Effector memory CD8-positive, alpha-beta T cell (primary cell): ENCODE measurements at places on chromosomes 7 and 10.

DNA sequence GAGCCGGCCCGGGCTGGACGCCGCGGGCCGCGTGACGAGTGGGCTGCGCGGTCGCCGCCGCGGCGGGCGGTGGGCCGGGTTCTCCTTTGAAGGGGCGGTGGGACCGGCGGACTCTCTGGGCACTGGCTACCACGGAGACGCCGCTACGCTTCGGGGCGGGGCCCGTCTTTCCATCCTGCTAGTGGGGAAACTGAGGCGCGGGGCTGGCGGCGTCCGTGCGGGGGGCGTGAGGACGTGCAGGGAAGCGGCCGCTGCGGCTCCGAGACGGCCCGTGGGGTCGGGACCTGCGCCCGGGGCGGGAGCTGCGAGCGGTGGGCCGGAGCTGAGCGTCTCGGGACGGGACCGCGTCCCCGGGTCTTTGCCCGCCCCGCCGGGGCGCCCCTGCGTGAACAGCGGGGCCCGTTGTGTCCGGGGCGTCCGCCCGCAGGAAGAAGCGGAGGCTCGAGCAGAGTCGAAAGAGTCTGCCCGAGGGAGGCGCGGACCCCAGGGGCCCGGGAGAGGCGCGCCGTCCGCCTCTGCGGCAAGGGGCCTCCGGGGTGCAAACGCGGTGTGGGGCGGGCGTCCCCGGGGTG, 548 bp upstream of the BNIP3 start:
- DNase-seq: no peak

DNA sequence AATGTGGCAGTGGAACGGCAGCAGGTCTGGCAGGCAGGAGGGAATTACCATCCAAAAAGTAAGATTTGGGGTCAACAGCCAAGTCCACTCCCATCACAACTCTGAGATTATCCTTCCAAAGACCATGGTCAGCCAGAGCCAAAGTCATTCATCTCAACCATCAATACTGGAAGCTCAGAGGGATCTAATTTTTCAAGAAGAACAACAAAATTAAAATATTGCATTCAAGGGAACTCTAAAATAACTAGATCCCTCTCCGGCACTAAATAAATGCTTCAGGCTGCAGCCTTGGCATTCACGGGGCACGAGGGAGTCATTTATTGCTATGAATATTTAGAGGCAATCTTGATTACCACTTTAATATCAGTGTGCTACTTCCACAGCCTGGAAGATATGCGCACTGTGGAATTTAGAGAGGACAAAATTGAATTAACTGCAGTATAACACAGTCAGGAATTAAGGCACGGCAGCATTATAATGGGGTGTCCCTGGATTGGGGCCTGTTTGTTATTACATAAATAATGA, 102.0 kb downstream of the ADAM12 start:
- DNase-seq: no peak

GRCh38 chr7:23065974-23066373, 39.6 kb upstream of the KLHL7 start:
- no peak for DNase-seq

GRCh38 chr10:59175538-59176240, 754 bp upstream of the PHYHIPL start:
- DNase-seq: no peak

DNA sequence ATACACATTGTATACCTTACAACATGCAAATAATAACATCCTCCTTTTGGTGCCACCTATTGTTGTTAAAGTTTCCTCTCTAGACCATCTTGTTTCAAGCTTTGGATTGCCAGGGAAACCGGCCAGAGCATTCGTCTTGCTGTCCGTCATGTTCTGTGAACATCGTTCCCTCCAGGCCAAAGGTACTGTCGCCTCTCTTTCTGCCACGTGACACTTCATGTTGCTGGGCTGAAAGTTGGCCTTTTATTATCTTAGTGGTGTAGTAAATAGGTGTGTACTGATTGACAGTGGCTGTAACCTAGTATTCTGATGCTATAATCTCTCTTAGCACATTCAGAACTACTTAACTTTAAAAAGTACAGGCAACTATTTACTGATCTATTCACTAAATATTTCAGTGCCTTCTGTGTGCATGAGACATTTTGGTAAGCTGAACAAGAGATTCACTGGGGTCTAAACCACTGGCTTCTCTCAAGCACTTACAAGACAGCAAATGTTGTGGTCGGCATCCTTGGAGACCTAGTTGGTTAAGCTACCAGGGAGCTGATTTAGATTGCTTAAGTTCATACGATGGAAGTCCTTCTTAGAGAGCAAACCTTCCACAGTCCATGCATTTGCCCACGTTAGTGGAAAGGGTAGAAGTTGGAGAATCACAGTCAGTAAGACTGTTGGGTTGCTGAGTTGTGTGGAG, 52.4 kb downstream of the SHH start:
- DNase-seq: no peak

DNA sequence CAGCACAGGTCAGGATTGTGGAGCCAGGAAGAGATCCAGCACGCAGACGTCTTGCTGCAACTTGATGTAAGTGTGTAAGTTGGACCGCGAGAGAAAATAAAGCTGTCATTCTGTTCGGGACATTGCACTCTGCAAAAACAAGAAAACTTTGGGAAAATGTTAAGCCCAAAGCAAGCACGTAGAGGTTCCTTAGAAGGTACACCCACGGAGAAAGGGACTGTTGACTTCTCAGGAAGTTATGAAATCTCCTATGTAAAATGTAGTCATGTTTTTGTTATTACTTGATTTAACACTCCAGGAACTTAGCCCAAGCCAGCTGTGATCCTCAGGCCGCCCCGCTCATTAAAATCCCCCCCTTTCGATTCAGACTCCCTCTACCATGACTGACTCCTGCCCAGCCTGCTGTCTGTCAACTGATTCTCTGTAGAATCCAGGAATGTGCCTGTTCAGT, 196.1 kb upstream of the TCF7L2 start:
- DNase-seq: no peak

GRCh38 chr7:44262031-44262430, 61.3 kb downstream of the YKT6 start:
- no peak for DNase-seq

DNA sequence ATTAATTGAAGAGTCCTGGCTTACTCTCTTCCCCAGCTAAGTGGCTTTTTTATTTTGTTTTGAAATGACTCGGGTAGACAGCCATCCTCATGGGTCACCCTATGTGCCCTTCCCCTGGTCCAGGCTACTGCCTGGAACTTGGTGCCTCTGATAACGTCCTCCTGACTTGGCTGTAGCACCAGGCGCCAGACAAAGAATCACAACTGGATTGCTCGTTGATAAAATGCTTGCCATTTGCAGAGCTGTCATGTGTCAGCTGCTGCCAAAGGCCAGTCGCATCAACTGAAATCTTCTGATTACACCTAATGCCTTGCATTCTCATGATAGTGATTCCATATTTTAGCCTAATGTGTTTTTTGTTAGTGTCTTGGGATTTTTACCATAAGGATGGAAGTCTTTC, 27.4 kb upstream of the ABLIM1 start:
- no peak for DNase-seq

GRCh38 chr10:125190946-125191345, 30.6 kb upstream of the CTBP2 start:
- DNase-seq: no peak

GRCh38 chr7:80014511-80014910, 120.1 kb upstream of the GNAI1 start:
- no peak for DNase-seq

DNA sequence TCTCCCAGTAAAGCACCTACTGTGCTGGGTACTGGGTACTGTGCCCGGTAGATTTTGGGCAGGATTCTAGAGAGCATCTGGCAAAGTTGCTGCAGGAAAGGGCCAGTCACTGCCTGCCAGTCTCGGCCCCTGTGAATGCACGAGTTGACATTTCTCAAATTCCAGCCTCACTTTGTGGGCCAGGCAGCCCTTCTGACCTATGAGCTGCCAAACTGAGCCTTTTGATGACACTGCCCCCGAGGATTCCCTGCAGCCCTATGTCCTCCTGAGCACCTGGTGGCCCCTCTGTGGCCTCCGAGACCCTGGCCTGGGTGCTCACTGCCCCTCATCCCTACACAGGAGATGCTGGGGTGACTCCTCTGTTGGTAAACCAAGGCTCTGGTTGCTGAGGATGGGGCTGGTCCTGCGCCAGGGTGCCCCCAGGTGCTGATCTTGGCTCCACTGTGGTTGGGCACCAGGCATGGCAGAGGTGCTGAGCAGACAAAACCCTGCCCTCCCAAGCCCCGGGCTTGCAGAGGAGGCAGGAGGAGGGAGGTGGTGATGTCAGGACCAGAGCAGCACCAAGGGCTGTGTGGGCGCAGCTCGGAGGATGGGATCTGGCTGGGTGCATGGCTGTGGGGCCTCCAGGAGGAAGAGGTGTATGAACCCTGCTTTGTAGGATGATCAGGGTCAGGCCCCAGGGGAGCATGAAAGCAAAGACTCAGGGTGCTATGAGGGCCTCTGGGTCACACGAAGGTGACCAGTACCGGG, 16.2 kb downstream of the LHPP start:
- DNase-seq: no peak

DNA sequence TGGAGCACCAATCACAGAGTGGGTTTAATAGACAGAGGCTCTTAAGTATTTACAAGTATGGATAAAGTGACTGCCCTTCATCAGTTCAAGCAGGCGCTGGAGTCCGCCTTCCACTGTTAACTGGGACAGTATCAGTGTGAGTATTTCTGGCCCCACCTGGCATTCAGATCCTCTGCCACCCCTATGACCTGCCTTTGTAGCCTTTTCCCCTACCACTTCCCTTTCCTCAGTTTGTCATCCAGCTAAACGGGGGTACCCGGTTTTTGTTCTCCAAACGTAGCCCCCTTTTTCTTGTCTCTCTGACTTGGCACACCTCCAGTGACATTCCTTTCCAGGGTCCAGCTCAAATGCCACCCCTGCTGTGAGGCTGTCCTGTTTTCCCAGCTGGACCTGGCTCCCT, 134.4 kb downstream of the SNX10 start:
- DNase-seq: no peak

- no peak for DNase-seq
Observed at GRCh38 chr7:151508991-151509390, 10.7 kb downstream of the RHEB start.

GRCh38 chr7:26507108-26507987, 215.7 kb downstream of the SNX10 start:
- DNase-seq: no peak

GRCh38 chr7:55510621-55511020, 61.7 kb downstream of the VOPP1 start:
- DNase-seq: no peak

GRCh38 chr7:5572439-5572838, 148.8 kb upstream of the TNRC18 start:
- DNase-seq: no peak

GRCh38 chr7:47581438-47581803, 490 bp downstream of the TNS3 start:
- DNase-seq: no peak

GRCh38 chr7:37342688-37343471, 105.8 kb downstream of the ELMO1 start:
- DNase-seq: peak; percentile 54

- DNase-seq: peak; percentile 62
Observed at GRCh38 chr7:149071641-149072437, 18.7 kb downstream of the ZNF786 start.

- no peak for DNase-seq
Observed at GRCh38 chr7:4888161-4888560, 4.6 kb upstream of the RADIL start.

DNA sequence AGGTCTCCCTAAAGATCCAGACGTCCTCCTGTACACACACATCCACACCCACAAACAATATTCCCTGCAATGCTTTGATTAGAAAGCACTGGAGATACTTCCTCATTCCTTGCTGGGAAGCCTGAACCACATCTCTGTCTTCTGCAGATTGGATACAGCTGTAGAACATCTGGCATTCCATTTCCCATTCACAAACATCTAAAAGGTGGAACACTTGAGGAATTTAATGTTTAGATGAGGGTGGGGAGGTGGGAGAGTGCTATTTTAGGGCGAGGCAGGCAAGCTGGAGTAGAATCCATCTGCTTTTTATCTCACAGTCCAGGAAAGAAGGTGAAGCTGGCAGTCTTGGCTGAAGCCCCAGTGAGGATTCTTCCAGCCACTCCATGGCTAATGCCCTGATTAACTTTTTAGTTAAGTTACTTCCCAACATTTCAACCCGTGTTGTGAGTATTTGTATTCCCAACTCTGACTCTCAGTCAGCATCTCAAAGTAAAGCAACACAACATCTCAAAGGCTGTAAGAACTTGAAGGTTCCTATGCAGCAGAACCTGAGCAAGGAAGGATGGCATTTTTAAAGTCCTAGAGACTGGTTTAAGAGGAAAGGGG, 46.1 kb downstream of the CYTH3 start:
- no peak for DNase-seq

DNA sequence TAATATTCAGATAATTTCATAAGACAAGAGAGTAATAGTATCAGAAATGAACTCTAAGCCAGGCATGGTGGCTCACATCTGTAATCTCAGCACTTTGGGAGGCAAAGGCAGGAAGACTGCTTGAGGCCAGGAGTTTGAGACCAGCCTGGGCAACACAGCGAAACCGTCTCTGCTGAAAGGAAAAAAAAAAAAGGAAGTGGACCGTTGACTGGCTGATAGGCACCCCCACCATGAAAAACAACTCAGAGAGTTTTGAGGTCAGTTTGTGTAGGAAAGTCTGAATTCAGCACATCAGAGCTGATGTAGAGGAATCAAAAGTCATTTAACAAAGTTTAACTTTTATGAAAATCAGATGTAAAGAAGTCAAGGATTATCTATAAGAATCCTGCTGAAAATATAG, 63.2 kb upstream of the AMPH start:
- no peak for DNase-seq

DNA sequence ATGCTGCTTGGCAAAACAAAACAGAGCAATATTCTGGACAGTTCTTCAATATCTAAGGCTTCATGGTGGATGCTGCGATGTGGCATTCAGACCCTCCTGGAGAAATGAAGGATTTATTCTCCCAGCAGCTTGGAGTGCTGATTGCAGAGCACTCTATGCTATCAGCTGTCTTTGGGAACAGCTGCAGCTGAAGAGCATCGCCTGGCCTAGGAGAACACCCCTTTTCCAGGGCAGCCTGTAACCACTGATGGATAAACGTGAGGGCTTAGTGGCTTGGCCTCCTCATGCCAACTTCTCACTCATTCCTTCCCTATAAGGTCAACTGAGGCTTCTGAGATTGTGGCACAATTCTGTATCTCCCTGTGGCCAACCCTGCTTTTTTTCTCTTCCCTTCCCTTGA, 638.1 kb upstream of the CNTNAP2 start:
- DNase-seq: no peak

- DNase-seq: no peak
Observed at GRCh38 chr10:62899311-62899710, 83.1 kb upstream of the EGR2 start.

- no peak for DNase-seq
Observed at GRCh38 chr7:514651-515598, 4.7 kb downstream of the PDGFA start.

GRCh38 chr10:112579578-112579977, 132.6 kb downstream of the VTI1A start:
- no peak for DNase-seq
